ENCODE measurements at places on chromosomes 2 and 18. TPM values are rescaled to one million over a fixed set of nuclear protein-coding genes. Genes with fewer than 3 reads are reported as not detected.

The TDRD15 gene
- not detected for total RNA-seq

The PDCL3 gene
- total RNA-seq = 29.6 TPM

The FBXO48 gene
- total RNA-seq = 0.55 TPM

The FTCDNL1 gene
- 2.9 TPM for total RNA-seq

The MALL gene
- 1.5 TPM for total RNA-seq

The RFX8 gene
- 0.83 TPM for total RNA-seq

The EFR3B gene
- total RNA-seq = 1.4 TPM

The SMYD1 gene
- total RNA-seq = 8.6 TPM

All from sigmoid colon (tissue), 7 donors.